Cardiac septum (tissue), 1 donor: ENCODE measurements at places on chromosomes 3 and 15.

GRCh38 chr3:42501681-42502428 is 588 bp upstream of the VIPR1 start:
- DNase-seq = peak; percentile 79

- no peak for DNase-seq
Measured at GRCh38 chr3:165713479-165713878, 123.7 kb downstream of the BCHE start.

GRCh38 chr15:41868321-41868720 is 25.5 kb downstream of the SPTBN5 start:
- no peak for DNase-seq

GRCh38 chr15:64865998-64866520 is 24.3 kb downstream of the PLEKHO2 start:
- no peak for DNase-seq

- no peak for DNase-seq
Measured at GRCh38 chr15:31482122-31482922, 155.7 kb downstream of the KLF13 start.

GRCh38 chr3:123350971-123351370 is 97.9 kb downstream of the ADCY5 start:
- DNase-seq = peak; percentile 73

DNA sequence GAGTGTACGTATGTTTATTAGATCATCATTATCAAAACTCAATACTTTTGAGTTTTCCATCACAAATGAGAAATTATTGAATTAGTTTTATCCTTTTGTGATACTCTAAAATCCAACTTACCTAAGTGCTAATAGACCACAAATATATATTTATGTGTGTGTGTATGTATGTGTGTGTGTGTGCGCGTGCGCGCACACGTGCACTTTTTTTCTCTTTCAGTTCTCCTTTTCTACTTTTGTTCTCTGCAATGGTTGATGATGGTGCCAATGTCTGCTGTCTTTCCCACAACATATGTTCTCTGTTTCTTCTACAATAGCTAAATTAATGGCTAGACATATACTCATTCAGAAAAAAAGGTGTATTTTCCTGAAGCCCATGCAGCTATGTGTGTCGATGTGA is 571.6 kb upstream of the ARPP21 start:
- DNase-seq = no peak

DNA sequence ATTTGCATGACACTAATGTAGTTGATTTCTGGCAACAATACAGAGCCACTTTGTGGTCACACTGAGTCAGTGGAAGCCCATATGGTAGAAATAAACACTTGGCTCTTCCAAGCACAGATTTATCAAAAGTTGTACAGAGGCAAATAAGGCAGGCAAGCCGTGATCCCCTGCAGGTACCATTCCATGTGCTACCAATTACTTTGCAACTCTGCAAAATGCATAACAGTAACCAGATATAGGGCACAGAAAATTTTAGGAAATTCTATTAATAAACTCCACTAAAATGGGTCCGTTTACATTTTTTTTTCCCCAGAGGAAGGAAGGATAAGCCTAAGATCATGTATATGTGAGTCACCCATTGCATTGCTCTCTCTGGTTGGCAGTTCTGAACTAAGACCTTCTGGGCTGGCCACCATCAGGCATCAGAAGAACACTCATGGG is 103.1 kb upstream of the PTX3 start:
- no peak for DNase-seq

DNA sequence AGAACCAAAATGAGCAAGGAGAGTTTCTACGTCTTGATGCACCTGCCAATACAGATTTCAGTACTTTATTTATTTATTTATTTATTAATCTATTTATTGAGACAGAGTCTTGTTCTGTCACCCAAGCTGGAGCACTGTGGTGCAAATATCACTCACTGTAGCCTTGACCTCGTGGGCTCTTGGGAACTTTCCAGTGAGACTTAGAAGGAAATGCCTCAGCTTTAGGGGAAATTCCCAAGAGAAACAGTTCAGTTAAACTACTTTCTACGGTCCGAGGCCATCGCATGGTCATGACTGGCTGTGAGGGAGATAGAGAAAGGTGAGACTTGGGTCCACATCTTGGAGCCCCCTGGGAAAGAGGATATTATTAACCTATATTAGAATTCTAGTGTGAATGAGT is 47.0 kb upstream of the HERC1 start:
- no peak for DNase-seq

- peak; percentile 51 for DNase-seq
Measured at GRCh38 chr3:127454051-127454450, 136.5 kb downstream of the TPRA1 start.

DNA sequence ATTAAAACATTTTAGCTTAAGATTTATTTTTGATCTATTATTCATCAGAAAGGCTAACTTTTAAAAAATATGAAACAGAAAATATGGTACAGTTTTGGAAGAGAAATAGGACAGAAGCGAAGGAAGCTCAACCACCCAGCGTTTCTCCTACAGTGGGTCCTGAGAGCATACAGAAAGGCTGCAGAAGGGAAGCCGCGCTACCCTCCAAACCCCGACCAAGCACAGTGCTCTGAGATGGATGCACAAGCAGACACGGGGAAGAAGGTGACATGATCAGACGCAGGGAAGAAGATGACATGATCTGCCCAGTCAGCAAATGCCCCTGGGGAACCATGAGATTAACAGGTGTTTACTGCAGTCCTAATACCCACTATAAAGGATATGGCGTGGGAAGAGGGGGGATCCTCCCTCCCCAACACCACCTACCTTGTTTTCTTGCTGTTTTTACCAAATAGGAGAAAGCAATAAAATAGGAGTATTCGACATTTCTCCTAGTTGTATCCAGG is 14.4 kb downstream of the DCUN1D1 start:
- no peak for DNase-seq

- no peak for DNase-seq
Measured at GRCh38 chr15:100714749-100715342, 112.5 kb downstream of the ASB7 start.

- DNase-seq = peak; percentile 92
Measured at GRCh38 chr3:159763602-159764489, 224.8 kb upstream of the IL12A start.

DNA sequence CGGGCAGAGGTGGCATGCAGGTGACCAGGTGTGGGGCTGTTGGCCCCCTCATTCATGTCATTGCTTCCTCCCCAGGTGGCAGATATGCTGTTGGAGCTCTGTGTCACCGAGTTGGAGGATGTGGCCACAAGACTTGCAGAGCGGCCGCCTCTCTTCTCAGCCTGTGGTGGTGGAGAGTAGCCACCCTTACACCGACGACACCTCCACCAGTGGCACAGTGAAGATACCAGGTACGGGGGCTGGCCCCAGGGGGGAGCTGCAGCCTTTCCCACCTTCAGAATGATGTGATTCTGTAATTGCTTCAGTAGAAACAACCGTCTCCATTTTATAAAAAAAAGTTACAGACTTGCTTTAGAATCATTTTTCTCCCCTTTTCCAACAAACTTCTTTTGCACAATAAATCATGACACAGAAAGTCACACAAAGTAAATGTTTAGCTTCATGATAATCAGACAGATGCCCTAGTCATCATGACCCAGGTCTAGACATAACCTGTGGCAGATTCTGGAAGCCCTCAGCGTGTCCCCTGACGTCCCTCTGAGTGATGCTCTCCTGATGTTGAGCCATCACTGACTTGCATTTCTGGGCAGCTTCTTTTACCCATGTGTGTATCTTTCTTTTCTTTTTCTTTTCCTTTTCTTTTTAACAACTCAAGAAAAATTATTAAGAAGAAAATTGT is 76.0 kb upstream of the FAN1 start:
- DNase-seq = no peak

- DNase-seq = no peak
Measured at GRCh38 chr3:155425396-155425795, 131.9 kb upstream of the STRIT1 start.

DNA sequence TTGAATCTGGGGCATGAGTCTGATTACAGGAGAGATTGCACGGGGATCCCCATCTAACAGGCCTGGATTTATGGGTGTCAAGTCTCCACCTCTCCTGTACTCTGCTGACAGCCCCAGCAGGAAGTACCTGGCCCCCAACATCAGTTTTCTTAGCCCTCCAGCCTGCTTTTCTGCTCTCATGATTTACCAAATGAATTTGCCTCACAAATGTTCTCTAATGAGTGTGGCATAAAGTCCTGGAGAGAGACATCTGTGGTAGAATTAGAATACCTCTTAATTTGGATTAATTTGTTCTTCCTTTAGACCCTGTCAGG is 60.1 kb downstream of the FNDC3B start:
- DNase-seq = no peak

GRCh38 chr3:72462595-72463011 is 385.6 kb downstream of the SHQ1 start:
- DNase-seq = no peak

DNA sequence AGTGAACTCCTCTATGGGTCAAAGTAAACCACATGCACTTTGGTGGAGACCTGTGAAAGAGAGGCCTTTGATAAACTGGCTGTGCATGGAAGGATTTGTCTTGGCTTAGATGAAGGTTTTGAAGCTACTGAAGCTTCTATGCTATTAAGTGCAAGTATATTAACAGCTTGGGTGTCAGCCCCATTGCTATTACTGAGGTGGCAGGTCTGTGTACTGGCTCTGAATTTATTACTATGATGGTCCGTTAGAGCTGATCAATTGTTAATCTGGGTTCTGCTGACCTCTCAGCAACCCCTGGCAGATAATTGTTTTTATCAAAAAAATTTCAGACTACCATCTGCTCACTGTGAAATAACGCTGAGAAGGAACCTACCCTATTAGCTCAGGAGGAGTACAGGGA is 268.2 kb downstream of the CACNA2D3 start:
- DNase-seq = no peak

DNA sequence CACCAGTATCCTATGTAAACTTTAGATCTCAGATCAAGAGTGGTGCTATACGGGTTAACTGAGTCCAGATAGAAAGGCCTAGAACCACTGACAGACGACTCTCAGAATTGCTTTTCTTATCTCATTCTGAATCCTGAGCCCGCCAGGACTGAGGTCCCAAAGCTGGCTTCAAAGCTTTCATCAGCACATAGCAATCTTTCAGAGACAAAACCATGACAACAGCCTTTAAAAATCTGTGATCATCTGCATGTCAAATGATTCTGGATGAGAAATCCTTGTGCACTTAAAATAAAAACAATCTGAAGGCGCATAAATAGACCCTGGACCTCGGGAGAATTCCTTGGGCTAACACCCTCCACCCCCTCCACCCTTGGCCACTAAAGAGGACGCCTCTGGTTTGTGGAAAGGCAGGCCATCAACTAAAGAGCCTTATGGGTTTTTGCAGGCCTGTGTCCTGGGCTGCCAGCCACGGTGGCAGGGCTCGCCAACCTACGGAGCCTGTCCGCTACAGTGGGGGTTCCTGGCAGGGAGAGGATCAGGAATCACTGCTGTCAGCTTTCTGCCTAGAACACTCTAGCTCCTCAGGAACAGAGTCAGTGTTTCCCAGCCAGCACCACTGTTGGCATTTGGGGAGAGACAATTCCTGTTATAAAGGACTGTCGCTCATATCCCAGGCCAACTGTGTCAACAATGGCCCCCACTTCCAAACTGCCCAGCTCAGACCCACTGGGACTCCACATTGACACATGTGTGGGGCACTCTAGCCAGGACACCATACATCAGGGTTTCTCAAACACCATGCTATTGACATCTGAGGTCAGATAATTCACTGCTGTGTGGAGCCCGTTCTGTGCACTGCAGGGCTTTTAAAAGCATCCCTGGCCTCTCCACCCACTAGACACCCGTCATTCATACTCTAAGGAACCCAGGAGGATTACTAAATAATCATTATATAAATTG is 20.2 kb downstream of the TLE3 start:
- DNase-seq = no peak

GRCh38 chr15:73704869-73705645 is 20.9 kb downstream of the CD276 start:
- DNase-seq = peak; percentile 86

- no peak for DNase-seq
Measured at GRCh38 chr3:14576163-14576562, 36.0 kb upstream of the GRIP2 start.

DNA sequence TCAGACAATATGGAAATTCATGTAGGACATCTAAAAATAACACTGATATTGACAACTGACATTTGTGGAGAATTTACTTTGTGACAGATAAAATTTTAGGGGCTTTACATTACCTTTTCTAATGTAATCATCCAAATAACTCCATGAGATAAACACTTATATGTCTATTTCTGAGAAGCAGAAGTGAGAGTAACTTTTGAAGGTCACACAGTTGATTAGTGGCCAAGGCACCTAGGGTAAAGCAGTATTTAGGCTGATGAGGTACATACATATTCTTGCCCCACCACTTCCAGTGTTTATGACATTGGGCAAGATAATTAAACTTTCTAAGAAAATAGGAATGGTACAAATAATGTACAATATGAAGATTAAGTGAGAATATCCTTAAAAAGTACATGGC is 248.4 kb downstream of the CPNE4 start:
- no peak for DNase-seq

DNA sequence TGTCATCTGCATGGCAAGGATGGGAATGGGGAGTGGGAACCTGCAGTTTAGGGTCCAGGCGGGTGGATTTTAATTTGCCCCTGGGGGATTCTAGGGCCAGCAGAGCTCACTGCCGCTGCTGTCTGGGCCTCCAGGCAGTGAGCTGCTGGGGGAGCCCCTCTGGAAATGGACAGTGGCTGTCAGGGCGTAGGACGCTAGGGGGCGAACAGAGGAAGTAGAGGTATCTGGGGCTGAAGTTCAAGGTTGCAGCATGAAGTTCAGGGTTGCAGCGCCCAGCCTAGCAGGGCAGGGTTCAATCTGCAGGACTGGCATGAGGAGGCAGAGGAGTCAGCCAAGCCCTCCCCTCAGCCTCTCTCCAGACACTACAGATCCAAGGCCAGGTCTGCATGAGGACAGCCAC is 49.5 kb downstream of the APBA2 start:
- DNase-seq = peak; percentile 63

DNA sequence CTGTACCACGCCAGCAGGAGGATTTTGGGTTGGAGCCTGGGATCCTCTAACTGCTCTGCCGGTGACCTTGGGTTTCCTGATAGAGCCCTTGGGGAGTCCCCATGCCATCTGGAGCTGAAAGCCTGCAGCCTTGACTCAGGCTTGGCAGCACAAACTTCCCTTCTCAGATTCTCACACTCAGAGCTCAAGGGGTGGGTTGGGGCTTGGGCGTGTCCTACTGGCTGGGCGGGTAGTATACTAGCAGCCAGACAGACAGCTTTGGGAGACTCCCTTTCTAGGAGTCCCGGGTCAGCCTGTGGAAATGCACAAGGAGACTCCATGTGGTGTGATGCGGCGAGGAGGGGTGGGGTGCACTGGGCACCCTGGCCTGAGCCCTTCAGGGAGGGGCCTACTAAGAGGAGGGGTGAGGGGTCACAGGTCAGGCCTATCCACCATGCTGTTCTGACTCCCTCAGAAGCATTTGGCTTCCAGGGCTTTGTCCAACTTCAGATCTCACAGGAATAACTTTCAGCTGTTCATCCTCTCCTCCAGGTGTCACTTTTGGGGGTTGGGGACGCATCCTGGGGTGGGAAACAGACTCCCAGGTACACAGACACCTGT is 21.6 kb upstream of the PLXNA1 start:
- no peak for DNase-seq

- no peak for DNase-seq
Measured at GRCh38 chr15:84752700-84753099, 4.3 kb downstream of the ZNF592 start.

GRCh38 chr15:84887938-84888337 is 3.5 kb downstream of the SLC28A1 start:
- DNase-seq = no peak

- no peak for DNase-seq
Measured at GRCh38 chr15:61879219-61879618, 181.0 kb downstream of the VPS13C start.

GRCh38 chr15:64191971-64192830 is 29.4 kb upstream of the PPIB start:
- no peak for DNase-seq

GRCh38 chr3:126441256-126441880 is 34.3 kb downstream of the ZXDC start:
- no peak for DNase-seq
